ENCODE measurements at places on chromosomes 4 and X.

DNA sequence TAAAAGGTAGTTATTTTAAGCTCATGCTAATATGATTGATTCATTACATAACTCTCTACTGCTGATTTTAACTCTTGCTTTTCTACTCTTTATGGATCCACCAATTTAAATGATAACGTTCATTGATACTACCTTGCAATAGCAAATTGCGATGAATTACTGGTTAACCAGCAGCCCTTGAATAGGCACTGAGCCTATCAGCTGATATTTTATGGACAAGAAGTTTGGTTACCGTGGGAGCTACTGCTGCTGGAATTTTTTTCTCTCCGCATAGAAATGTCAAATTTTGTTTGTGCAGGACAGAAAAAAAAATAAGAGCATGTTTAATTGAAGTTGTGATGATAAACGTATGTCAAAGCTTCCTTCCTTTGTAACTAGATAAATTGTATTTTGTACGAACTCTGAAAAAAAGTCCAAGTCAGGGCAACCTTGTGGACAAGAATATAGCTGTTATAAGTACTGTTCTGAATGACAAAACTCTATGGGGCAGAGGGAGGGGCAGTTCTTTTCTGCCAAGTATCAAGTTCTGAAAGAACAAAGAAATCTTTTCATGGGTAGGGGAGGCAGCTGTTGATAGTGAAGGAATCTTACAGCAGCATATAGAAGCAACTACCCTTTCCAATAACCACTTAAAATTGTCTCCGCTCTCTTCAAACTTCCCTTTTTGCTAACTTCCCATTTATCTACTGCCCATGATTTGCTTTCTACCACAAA, 434.9 kb upstream of the PABPC4L start:
- DNase-seq = no peak

GRCh38 chr4:33060674-33061542, 2340.7 kb downstream of the PCDH7 start:
- DNase-seq = no peak

DNA sequence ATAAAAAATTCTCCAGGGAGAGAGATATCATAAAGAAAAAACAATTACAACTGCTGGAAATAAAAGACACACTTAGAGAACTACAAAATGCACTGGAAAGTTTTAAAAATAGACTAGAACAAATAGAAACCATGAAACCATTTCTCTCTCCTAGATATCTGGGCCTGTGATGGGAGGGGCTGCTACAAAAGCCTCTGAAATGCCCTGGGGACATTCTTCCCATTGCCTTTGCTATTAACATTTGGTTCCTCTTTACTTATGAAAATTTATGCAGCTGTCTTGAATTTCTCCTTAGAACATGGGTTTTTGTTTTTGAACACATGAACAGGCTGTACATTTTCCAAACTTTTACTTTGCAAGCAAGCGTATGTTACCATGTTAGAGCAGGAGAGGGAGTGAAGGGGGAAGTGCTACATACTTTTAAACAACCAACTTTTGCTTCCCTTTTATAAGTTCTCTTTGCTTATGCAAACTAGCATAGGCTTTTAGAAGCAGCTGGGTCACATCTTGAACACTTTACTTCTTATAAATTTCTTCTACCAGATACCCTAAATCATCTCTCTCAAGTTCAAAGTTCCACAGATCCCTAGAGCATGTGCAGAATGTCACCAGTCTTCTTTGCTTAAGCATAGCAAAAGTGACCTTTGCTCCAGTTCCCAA, 47.9 kb upstream of the PACRGL start:
- no peak for DNase-seq

- no peak for DNase-seq
Observed at GRCh38 chrX:154322890-154323289, 27.3 kb downstream of the TKTL1 start.

DNA sequence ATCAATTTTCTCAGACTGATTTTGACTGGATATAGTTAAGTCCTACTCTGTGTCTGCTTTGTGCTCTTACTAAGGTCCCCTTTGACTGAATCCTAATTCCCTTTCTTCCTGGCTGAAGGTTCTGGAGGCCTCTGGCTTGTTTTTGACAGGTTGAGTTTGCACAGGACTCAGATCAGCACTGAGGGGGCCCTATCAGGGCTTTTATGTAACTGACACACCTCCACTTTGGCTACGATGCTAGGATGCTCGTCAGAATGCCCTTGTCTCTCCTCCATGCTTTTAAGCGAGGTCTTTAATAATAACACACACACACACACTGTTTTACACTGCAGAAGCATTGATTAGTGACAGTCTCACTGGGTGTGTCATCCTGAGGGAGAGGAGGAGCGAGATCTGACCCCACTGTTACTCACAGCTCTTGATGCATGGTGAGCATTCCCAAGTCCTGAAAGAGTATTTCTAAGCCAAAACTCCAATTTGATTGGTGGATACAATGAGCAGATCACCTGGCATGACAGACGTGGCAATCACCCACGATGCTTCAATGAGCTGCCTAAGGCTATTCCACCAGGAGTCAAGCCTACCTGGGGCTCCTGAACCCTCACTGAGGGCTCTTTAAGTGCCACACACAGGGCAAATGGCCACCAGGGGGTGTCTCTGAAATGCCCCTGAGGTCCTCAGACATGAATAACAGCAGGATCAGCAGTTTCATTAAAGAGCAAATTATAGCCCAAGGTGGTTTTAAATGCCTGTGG, 130.4 kb upstream of the CPEB2 start:
- DNase-seq = no peak

All from amniotic stem cell (primary cell).